ENCODE measurements at places on chromosomes 11 and 22.
A peak's percentile ranks its signal among the peaks of the same experiment; 100 is the strongest.

DNA sequence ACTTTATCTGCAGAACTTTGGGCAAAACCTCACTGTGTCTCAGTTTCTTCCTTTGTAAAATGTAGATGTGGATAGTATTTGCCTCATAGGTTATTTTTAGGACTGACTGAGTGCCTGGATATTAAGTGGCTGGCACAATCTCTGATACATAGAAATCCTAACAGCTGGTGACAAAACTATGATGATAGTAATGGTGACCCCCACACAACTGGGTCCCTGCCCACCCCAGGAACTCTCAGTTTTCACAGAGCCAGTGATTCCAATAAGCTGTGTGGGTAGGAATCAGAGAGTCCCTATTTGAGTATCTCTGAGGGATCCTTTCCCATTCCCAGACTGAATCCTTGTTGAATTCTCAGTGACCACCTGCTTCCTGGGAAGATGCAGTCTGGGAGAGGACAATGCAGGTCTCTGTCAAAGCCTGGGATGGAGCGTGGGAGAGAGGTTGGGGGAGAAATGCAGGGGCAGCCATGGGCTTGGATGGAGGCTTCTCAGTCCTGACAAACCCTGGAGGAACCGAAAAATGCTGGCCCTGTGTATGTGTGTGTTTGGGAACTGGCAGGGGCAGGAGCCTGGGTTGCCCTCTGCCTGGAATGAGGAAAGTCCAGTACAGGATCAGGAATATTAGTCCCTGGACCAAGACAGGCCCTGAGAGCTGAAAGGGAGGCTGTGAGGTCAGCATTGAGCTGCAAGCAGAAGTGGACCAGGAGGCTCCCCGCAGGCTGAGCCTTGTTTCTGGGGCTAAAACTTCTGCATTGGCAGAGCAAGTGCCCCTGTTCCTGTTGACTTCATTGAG is 6.1 kb upstream of the P2RY6 start:
- DNase-seq: peak; percentile 47

GRCh38 chr22:39151329-39151975 is 1.0 kb downstream of the CBX7 start:
- DNase-seq: no peak

DNA sequence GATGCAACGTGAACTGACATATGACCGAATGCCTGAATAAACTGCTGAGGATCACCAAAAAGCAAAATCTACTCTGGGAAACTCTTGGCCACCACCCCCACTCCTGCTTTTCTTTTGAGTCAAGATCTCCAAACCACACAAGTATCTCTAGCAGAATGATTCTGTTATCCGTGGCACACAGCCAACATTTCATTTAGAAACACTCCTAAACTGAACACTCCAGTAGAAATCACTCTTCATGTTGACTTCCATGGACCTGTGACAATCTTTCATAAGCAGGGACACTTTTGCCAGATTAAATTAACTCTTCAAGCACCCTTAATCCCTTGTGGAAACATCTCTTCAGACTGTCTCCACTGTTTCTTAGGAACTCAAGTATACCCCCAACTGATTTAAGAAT is 44.4 kb downstream of the VSIG10L2 start:
- DNase-seq: no peak

- DNase-seq: peak; percentile 56
These were observed 85.4 kb downstream of the MICAL2 start for GRCh38 chr11:12195768-12196167.

DNA sequence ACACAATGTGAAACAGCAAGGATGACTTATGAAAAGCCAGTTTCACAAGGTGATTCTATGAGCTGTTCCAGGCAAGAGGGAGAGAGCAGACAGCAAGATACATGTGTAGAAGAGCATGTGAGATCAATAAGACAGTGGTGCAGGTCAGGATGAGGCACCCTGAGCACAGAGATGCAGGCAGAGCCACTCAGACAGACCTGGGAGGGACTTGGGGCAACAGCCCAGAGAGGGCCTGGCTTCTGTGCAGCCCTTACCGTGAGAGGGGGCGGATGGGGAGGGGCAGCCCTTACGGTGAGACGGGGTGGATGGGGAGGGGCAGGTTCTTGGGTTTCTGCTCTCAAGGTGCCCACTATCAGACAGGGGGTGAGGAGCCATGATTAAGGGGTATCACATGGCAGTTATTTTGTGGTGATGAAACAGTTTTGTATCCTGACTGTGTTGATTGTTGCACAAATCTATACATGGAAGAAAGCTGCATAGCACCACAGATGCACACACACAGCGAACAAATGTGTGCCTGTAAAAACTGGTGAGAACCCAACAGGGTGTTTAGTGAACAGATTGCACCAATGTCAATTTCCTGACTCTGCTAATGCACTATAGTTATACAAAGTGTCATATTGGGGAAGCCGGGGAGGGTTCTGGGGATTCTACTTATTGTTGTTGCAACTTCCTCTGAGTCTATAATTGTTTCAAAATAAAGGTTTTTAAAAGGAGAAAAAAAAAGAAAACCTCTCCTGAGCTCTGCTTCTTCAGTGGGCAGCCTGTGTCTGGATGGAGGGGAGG is 5.2 kb upstream of the C22orf42 start:
- peak; percentile 84 for DNase-seq

- no peak for DNase-seq
These were observed 11.5 kb upstream of the KCTD14 start for GRCh38 chr11:78034623-78035022.

- DNase-seq: peak; percentile 75
These were observed 7.2 kb downstream of the KCNK7 start for GRCh38 chr11:65588199-65589054.

GRCh38 chr11:72430741-72431570 is 3.4 kb downstream of the CLPB start:
- peak; percentile 69 for DNase-seq
